IPS-NIHi11 (cell line): ENCODE measurements at places on chromosomes 2 and 18.

GRCh38 chr18:54712306-54712705, 116.0 kb upstream of the RAB27B start:
- no peak for DNase-seq

- DNase-seq, result no peak
Measured at GRCh38 chr2:144645083-144645778, 125.3 kb upstream of the ZEB2 start.

- no peak for DNase-seq
Measured at GRCh38 chr2:231727621-231728020, 19.3 kb downstream of the PTMA start.

- DNase-seq, result no peak
Measured at GRCh38 chr18:6951336-6952090, 166.1 kb downstream of the LAMA1 start.

DNA sequence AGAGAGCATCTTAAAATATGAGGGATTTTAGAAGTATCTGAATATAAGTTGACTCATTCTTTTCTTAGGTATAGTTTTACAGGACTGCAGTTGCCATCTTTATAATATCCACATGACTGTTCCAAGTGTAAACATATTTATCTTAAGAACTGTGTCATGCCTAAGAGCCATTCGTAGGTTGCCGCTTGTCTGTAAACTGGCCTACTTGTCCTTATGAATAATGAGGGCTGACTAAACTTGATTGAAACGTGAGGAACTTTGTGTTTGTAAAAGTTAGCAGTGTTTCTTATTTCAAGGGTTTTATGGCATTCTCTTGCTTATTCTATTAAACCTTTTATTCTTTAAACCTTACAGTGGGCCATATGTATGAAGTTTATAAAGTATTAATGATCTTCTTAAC, 99.6 kb downstream of the MAP3K20 start:
- no peak for DNase-seq

DNA sequence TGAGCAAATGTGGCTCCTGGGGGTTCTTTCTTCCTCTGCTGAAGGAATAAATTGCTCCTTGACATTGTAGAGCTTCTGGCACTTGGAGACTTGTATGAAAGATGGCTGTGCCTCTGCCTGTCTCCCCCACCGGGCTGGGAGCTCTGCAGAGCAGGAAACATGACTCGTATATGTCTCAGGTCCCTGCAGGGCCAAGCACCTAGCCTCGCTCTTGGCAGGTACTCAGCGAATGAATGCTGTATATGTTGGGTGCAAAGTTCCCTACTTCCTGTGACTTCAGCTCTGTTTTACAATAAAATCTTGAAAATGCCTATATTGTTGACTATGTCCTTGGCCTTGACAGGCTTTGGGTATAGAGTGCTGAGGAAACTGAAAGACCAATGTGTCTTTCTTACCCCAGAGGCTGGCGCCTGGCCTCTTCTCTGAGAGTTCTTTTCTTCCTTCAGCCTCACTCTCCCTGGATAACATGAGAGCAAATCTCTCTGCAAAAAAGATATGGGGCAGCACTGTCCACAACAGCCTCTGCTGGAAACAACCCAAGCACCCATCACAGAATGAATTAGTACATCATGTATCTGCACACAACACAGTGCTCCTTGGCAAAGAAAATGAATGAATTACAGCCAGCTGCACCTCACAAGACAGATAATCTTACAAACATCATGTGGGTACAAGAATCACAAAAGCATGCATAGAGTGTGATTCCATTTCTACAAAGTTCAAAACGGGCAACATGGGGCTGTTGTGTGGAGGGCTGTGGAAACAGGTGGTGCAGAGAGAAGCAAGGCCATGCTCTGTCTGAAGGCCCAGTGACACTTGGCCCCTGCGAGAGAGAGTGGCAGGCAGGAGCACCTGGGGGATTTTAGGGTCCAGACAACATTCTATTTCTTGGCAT, 6.6 kb downstream of the IL1RN start:
- no peak for DNase-seq

DNA sequence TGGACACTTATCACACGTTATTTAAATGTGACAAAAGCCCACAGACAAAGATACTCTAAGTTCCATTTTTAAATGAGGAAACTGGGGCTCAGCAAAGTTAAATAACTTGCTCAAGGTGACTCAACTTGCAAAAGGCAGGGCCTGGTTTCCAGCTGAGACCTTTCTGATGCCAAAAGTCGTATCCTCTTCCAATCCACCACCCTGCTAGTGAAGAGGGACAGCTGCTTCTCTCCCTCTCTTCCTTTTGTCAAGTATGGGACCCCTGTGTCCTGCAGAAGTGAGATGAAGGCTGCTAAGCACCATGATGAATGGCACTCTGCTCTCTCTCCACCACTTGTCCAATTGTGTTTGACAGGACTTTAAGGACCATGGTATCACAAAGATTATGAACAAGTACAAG, 140.9 kb downstream of the DYM start:
- peak; percentile 20 for DNase-seq

DNA sequence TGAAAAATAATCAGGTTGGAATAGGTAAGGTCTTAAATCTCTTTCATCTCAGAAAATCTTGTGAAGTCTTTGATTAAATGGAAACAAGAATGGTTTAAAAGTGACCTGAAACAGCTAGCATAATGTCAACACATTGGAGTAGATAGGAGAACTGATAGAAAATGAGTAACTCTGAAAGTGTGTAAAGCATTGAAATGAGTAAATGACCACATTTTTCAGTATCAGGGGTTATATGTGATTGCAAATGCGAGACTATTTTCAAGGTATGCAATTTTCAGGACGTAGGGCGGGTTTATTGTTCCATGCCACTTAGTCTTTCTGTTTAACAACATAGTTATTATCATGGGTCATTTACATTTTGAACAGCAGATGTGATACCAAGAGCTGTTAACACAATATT, 1383.2 kb downstream of the LRP1B start:
- no peak for DNase-seq

- DNase-seq, result no peak
Measured at GRCh38 chr2:165549619-165550018, 80.1 kb downstream of the CSRNP3 start.

- DNase-seq, result peak; percentile 79
Measured at GRCh38 chr18:32093102-32093511, 1.4 kb downstream of the RNF138 start.

DNA sequence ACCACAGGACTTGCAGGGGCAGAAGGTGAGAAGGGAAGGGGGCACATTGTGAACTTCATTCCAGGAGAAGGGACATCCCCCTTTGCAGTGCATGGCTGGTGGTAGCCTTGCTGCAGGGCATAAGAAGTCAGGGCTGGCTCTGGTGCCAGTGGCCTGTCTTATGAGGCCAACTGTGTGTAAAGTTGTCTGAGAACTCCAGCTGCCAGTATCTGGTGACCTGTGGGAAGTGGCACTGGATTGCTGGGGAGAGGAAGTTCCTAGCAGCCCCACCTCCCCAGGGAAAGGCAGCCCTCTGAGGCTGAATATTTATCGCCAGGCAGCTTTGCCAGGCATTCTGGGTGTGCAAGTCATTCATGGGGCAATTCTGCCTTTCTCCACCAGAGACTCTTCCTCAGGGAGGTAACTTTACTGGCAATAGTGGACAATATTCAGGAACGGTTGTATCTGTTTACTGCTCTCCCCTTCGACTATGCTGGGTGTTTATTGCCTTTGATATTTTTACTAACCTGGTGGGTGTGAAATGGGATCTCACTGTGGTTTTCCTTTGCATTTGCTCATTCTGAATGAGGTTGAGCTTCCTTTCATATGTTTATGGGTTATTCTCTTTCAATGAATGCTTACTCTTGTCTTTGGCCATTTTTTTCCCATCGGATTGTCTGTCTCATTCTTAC, 12.3 kb downstream of the TRPM8 start:
- DNase-seq, result peak; percentile 25

DNA sequence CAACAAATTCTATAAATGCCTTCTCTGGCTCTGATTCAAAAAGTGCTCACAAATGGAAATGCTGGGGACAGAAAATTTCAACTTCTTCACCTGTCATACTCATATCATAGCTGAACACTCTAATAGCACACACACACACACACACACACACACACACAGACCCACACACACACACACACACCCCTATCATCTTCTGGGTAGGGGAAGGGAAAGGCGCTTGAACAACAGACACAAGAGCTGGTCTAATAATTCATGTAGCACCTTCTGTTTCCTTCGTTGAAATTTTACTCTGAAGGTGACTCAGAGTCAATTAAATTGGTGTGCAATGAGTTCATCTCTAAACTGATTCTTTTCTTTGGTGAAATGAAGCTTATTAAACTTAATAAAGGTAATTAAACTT, 32.9 kb downstream of the CD28 start:
- no peak for DNase-seq

GRCh38 chr2:233922471-233922870, 5.3 kb downstream of the TRPM8 start:
- no peak for DNase-seq

- DNase-seq, result peak; percentile 55
Measured at GRCh38 chr2:70104231-70105111, 17.2 kb downstream of the PCBP1 start.

DNA sequence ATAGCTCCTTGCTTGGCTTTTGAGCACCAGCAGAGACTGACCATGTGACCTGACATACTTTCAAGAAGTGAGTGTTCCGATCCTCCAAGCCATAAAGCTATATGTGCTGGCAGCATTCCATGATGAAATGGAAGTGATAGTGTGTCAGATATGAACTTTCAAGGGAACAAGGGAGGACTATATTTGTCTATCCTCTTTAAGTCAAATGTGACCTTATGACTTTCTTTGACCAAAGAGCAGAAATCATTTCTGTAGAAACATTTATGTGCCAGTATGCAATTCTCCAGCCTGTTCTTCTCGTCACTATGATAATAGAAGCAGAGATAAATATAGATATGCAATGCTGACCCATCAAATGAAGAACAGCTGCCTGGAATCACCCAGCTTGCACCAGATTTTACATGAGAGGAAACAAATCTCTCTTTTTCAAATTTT, 14.4 kb downstream of the HYCC2 start:
- no peak for DNase-seq

DNA sequence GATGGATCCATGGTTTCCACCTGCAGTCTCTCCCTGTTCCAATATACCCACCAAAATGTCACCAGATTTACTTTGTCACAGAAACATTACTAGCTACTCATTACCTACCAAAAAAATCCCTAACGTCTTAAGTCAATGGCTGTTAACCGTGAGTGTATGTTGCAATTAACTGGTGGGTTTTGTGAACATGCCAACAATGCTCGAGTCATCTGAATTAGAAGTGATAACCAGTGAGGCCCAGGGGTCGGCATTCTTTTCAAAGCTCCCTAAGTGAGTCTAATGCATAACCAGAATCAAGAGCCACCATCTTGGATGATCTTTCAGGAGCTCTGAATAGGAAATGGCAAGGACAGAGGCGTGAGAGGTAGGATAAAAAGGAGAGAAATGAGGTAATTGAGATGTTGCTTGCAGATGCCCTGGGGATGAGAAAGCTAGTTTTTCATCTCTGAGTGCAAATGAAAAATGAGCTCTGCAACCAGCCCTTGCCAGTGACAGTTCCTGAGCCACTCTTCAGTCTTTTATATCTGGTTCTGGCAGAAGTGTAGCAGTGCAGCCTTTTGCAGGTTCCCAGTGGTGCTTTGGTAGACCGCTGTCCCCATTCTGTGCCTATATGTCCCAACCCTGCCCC, 130.0 kb upstream of the RND3 start:
- DNase-seq, result no peak

DNA sequence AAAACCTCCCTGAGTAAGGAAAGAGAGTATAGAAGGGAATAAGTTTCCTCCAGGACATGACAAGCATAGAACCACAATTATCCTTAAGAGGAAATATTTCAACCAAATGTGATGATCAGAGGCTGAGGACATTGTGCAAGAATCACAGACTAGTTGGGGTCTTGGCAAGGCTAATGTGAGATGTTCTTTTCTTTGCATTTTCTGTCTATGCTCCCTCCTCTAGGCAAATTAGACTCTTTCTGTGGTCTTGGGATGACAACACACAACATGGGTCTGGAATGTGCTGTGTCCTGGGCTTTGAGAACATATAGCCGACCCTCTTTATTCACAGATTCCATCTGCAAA, 32.0 kb upstream of the IL1RL1 start:
- DNase-seq, result no peak

GRCh38 chr18:74944676-74945075, 264.3 kb downstream of the PTGR3 start:
- DNase-seq, result no peak

- DNase-seq, result no peak
Measured at GRCh38 chr2:202378662-202379358, 2.7 kb downstream of the BMPR2 start.

DNA sequence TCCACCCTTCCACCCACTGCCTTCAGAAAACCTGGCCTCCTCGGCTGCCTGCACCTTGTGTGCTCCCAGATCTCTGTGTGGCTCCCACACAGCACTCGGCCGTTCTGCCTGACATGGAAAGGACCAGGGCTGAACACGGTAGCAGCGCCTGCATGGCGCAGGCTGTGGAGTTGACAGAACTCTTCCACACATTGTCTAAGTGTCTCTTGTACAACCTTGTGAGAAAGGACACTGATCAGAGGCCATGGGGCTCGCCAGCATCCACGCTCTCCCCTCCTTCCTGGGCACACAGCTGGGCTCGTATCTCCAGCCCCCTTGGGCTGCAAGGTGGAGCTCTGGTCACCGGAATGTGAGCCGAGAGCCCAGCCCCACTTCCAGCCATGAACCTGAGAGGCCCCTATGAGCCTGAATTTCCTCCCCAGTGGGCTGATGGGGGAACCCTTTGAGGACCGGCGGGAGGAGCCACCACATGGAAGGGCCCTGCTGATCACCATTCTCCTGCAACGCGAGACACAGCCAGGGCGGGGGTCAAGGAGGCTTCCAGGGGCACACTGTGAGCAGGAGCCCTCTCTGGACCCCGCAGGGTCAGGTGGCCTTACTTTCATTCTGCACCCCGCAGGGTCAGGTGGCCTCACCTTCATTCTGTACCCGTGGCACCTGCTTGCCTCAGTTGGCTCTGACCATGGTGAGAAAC, 314.2 kb upstream of the MYT1L start:
- DNase-seq, result no peak

- no peak for DNase-seq
Measured at GRCh38 chr2:74555610-74556103, 1.1 kb downstream of the DOK1 start.
